Thyroid gland (tissue), 4 donors: ENCODE measurements at places on chromosomes 13 and 19. TPM values are rescaled to one million over a fixed set of nuclear protein-coding genes. Genes with fewer than 3 reads are reported as not detected.

DNA sequence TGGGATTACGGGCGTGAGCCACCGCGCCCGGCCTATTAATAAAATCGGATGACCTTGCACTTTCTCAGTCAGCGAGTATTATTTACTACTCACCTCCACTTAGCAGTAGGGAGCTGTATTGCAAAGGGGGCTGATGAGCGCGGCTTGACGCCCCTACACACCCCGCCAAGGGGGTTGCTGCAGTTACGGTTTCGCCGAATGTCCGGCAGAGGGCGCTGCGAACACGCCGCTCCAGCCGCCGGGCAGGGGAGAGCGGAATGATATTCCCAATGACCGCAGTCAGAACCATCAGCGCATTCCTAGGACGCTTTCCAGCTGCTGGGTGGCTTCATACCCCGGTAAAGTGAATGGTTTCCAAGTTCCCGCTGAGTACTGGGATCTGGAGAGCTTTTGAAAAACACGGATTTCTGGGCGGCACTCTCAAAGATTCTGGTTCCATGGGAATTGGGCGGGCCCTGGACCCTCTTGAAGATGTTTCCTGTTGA lies 30.0 kb upstream of the TPT1 start:
- H3K4me3 ChIP-seq: no peak overlapping the region
- no peaks in the 10 kb centered on the region for H3K27me3 ChIP-seq
- H3K36me3 ChIP-seq: no peaks in the 10 kb centered on the region
- DNase-seq: peak; percentile 67

DNA sequence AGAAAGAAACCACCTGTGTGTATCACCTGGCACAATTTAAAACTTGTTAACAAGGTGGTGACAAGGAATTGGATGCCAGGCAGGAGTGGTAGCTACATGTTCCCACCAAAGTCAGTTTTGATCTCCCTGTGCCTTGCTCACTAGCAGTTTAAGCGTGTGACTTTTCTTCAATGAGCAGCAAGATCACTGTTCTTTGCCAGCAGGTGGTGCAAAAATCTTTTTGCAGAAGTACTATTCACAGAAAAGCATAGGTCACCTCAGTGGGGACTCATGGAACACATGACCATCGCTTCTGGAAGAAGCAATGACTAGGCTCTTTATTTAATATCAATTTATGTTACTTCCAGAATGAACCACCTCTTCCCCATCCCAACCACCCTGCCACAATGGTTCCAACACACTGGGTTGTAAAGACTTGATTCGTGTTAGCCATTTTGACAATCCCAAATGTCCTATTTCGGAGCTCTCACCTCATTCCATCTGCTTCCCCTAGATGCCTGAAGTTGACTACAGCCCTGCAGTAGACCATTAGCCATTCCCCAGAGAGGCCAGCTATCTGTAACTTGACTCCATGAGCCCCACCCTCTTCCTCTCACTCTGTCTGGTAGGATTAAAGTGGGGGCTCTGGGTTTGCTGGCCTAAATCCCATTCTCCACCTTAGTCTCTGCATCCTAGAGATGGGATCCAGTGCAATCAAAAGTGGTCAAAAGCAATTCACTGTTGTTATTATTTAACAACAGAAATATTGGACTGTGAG lies 59.1 kb upstream of the TNFRSF19 start:
- peak; percentile 8 for DNase-seq
- no peaks in the 10 kb centered on the region for H3K27me3 ChIP-seq

DNA sequence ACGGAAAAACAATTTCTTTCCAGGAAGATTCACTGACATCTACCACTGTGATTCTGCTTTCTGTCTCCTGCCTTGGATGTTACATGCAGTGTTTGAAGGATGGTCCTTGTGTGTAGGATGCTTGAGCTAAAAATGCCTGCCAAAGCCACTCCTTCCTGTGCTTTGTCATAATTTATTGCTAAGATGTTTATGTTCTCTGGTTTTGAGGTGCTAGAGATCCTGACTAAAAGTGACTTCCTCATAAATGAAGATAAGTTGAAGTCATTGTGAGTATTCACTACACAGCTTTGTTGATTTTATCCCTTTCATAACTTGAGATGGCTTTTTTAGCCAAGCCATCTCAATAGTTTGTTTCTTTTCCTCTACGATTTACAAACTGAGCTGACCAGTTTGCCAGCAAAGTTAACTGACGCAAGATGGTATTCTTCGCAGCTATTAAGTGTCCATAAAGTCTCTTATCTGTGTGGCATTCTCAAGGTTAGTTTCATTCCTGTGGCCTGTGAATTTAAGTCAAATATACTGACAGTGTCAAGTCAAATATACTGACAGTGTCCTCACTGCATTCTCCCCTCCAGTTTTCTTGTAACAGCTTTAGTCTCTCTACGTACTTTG lies 15.7 kb upstream of the FBXL3 start:
- H3K36me3 ChIP-seq: peaks cover 6% of the 10 kb centered on the region
- H3K27ac ChIP-seq: peak overlapping the region; percentile 57
- DNase-seq: no peak
- no peaks in the 10 kb centered on the region for H3K27me3 ChIP-seq

GRCh38 chr19:13035820-13036365 lies 40.6 kb downstream of the NFIX start:
- H3K27me3 ChIP-seq: no peaks in the 10 kb centered on the region
- no peaks in the 10 kb centered on the region for H3K36me3 ChIP-seq
- H3K4me3 ChIP-seq: no peak overlapping the region

DNA sequence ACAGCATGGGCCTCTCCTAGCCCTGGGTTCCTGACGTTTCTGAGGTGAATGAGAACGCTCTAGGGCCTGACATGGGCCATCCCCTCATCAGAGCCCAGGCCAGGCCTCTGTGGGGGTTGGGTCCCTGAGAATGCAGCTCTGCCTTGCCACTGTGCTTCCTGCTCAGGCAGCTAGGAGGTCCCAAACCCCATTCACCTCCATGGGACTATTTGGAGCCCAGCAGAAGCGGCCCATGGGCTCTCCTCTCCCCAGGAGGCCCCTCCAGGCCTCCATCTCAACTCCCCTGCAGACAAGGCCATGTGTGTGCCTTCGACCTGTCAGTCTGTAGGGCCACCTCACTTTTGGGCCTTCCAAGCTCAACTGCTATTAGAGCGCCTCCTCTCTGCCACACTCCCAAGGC lies 36.9 kb downstream of the ELL start:
- no peak for DNase-seq
- H3K36me3 ChIP-seq: no peaks in the 10 kb centered on the region
- H3K27ac ChIP-seq: no peak overlapping the region
- peaks cover 50% of the 10 kb centered on the region for H3K4me1 ChIP-seq

DNA sequence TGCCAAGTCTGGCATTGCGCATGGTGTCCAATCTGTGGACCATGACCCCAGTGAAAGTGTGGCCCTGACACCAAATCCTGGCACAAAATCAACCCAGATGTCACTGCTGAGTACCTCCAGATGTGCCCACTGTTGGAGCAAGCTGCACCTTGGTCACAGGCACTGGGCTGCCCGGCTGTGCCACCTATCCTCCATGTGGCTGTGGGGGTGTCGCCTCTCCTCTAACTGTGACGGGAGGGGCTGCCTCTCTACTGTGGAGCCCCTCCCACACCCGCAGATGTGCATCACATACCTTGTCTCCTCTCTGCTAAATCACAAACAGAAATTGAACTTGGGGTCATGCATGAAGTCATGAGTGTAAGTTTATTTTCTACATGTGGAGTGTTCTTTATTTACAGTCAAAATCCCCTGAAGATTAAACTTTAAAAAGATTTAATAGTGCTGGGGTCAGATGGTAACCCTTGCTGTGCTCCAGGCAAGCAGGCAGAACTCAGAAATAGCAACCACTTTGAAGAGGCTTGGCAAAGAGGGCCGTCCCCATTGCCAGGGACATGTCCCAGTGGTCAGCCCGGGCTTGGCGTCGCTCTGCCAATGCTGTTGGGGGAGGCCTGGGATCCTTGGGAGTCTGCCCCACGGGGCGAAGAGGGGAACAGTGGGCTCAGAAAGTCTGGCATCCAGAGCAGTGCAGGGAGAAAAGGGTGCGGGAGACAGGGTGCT lies 46.4 kb upstream of the ZNF536 start:
- no peaks in the 10 kb centered on the region for H3K27me3 ChIP-seq
- no peaks in the 10 kb centered on the region for H3K36me3 ChIP-seq
- peak; percentile 49 for DNase-seq
- peaks cover 4% of the 10 kb centered on the region for H3K4me1 ChIP-seq
- H3K27ac ChIP-seq: no peak overlapping the region

DNA sequence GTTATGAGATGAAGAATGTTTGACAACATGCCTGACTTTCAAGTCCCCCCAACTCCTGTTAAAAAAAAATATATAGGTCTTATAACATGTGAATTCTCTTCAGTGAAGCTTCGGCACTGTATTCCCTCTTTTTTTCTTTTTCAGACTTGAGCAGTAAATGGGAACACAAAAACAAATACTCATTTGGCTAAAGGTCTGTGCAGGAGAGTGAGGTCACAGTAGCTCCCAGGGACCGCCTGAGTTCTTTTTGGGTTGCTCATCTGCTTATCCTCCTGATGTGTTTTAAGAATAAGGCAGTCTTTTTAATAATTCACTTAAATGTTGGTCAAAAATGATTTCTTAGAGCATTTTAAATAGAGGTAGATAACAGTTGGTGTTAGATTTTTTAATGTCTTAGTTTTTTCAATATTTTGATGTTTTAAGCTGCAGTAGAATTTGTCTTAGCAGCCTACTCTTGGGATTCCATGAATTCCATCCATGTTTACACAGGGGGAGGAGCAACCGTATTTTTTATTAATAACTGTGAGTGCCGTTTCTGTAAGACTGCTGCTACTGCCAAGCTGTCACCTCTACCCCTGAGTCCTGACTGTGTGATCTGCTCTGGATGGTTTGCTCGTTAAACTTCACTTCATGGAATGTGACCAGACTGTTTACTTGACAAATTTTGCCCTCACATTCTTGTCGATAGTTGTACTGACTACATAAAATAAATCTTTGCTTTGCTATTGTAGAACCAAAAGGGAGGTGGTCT lies 14.9 kb downstream of the HNRNPM start:
- H3K4me1 ChIP-seq: peaks cover 61% of the 10 kb centered on the region
- H3K27me3 ChIP-seq: no peaks in the 10 kb centered on the region
- peaks cover 11% of the 10 kb centered on the region for H3K36me3 ChIP-seq
- peak overlapping the region; percentile 59 for H3K27ac ChIP-seq
- H3K4me3 ChIP-seq: no peak overlapping the region
- DNase-seq: no peak

DNA sequence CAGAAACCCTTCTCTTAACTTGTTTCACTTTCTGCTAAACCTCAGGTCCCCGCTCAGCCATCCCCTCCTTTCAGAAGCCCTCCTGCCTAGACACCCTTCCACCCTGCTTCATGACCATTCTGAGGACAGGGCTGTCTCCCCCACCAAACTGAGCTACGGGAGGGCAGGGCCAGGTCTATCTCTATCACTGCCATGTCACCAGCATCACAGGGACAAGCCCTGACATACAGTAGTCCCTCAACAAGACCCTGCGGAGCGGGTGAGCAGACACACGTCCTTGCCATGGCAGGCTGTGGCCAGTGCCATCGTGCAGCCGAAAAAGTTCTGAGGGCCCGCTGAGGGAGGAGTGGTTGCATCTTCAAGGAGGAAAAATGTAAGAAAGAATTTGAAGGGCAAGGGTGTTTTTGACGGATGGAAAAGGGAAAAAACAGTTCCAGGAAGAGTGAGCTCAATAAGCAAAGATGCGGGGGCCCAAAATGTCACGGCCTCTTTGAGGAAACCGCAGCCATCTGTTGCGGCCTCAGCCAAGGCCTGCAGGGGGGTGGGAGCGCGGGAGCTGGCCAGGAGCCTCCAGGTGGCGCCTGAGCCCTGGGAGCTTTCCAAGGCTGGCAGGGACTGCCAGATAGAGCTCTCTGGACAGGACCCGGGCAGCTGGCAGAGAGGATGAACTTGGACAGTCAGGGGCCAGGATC lies 8.1 kb downstream of the PTGIR start:
- H3K4me1 ChIP-seq: no peaks in the 10 kb centered on the region
- peak; percentile 83 for DNase-seq
- H3K36me3 ChIP-seq: no peaks in the 10 kb centered on the region
- H3K27me3 ChIP-seq: no peaks in the 10 kb centered on the region
- H3K27ac ChIP-seq: no peak overlapping the region

ZNF416 gene
- total RNA-seq: 10.9 TPM
